OCI-LY7 (cell line): ENCODE measurements at places on chromosomes 12 and 14.

GRCh38 chr12:69779928-69780327 is 41.3 kb downstream of the RAB3IP start:
- no peak for DNase-seq

- DNase-seq, result no peak
These were observed 211.0 kb downstream of the TBX5 start for GRCh38 chr12:114194956-114195355.

GRCh38 chr14:98957211-98958047 is 314.6 kb downstream of the BCL11B start:
- DNase-seq, result no peak

GRCh38 chr12:104410786-104411185 is 46.0 kb upstream of the CHST11 start:
- DNase-seq, result no peak

DNA sequence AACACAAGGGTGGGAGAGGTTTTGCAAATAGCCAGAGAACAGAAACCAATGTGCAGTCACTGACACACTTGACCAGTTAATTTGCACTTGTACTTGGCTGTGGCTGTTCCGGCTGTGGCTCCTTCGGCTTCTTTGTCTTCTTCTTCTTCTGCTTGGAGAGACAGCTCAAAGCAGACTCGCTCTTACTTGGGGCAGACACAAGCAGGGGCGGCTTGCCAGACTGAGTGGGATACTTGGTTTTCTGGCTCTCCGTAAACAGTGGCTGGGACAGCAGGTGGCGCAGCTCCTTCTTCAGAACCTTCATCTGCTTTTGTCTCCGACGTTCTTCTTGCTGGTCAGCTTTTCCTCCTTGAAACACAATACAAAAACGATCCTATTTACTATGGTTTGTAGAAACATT is 25.0 kb downstream of the OTUB2 start:
- peak; percentile 22 for DNase-seq

GRCh38 chr12:100717733-100718067 is 76.9 kb upstream of the ANO4 start:
- no peak for DNase-seq

DNA sequence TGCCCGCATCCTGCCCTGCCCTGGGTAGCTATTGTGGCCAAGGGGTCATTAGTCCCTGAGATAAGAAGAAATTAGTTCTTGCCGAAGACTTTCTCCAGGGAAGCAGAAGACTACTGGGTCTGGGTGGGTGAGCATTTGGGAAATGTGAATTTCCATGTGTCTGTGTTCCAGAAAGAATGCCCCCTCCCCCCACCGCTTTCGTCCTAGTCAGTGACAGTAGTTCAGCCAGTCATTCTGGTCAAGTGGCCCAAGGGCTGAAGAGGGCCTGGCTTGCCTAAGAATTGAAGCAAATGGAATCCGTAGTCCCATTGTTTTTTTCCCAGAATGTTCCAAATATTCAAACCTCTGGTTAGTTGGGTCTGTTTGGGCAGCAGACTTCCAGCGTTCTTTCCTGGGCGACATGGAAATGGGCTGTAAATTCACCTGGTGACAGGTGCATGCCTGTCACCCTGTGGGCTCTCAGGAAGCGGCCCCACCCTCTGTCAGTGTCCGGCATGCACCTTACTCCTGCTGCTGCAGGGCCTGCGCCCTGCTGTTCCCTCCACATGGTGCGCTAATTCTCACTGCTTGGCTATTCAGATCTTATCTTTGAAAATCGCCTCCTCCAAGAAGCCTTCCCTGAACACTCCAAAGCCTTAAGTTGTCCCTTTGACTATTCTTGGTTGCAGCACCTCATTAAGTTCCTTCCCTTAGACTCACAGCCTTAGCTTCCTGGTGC is 1.4 kb upstream of the RFLNA start:
- DNase-seq, result no peak

GRCh38 chr14:54025661-54026060 is 69.0 kb upstream of the BMP4 start:
- DNase-seq, result peak; percentile 10

GRCh38 chr12:68109444-68110217 is 49.9 kb downstream of the IFNG start:
- no peak for DNase-seq

GRCh38 chr12:64826234-64826633 is 1.8 kb downstream of the TBC1D30 start:
- no peak for DNase-seq

- DNase-seq, result no peak
These were observed 63.4 kb upstream of the CSRP2 start for GRCh38 chr12:76942267-76942666.

DNA sequence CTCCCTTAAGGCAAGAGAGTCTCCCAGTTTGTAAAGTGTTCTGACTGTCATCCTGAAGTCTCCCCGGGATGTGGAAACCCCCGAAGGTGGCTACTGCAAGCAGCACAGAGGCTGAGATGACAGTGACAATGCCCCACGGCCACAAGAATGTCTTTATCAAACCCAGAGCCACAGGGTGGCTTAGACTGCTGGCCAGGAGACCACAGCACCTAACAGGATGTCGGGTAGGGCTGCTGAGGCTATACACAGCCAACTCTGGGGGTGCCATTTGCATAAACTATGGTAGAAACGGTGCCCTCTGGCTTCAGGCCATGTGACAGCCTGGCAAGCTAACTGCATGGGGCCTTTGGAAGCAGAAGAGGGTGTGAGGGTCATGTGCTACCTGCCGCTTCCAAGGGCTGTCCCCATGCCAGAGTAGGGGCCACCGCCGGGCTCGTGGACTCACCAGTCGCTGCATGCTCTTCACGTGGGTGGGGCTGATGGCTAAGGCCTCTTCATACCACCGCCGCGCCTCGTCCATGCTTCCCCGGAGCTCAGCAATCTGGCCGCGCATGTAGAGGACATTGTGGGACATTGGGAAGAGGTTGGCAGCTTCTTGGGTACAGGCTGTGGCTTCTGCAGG is 180.9 kb downstream of the CALM1 start:
- no peak for DNase-seq

GRCh38 chr14:55752580-55753390 is 172.8 kb downstream of the KTN1 start:
- no peak for DNase-seq

- no peak for DNase-seq
These were observed 8.3 kb downstream of the KRT7 start for GRCh38 chr12:52241205-52241842.

GRCh38 chr14:24368562-24369252 is 723 bp downstream of the NFATC4 start:
- peak; percentile 53 for DNase-seq

GRCh38 chr12:43957732-43958372 is 122.0 kb downstream of the TMEM117 start:
- DNase-seq, result peak; percentile 46

GRCh38 chr12:44347145-44347544 is 511.3 kb downstream of the TMEM117 start:
- DNase-seq, result no peak

GRCh38 chr12:78293059-78293686 is 462.5 kb downstream of the NAV3 start:
- DNase-seq, result no peak

DNA sequence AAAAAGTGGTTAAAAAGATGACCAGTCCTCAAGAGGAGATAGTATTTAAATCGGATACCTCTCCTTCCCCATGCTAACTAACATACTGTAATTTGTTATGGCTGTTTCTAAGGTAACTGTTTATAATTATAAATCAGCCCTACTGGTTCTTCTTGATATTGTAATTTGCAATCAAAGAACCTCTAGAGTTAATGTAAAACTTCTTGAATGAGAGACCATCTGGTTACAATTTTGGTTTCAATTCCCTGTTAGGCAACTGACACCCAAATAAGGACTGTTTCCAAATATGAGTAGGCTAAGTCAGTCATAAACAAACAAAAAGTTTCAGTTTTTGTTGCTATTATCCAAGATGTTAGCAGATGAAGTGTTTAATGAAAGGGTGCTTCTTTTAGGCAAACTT is 120.2 kb upstream of the DNM1L start:
- peak; percentile 78 for DNase-seq
